ENCODE measurements at places on chromosomes 12 and 14. TPM values are rescaled to one million over a fixed set of nuclear protein-coding genes. Genes with fewer than 3 reads are reported as not detected.
A peak's percentile ranks its signal among the peaks of the same experiment; 100 is the strongest.

DNA sequence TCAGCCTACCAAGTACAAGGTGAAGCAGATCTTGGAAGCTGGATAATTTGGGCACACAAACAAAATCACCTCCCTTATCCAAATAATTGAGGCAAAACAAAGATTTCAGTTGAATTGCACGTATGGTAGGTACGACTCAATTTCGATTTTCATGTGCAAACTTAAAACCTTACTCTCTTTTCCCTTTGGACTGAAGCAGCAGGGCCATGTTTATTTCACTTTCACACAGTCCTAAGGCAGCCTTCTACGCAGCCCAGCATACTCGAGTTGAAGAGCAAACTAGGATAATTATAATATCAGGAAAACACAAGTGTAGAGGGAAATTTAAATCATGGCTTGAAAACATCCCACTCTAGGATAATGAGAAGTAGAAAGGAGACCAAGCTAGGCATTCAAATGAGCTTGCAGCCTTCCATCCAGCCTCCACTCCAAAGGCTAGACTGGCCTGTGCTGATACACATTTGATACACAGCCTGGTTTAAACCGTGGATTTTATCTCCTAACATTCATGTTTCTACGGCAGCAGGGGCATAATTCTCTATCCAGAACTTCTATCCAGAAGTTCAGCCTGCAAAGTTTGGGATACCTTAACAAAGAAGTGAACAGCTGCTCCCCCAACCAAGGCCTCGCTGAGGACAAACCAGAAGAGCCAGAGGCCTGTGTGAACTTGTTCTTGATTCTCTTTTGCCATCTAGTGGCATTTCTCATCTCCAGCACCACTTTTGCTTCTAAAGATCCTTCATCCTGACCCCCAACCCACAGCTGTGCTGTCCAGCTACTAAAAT is 2.4 kb upstream of the RNASE7 start:
- no peak overlapping the region for H3K27ac ChIP-seq
- H3K4me3 ChIP-seq = no peak overlapping the region
- peak; percentile 73 for DNase-seq
- H3K36me3 ChIP-seq = no peaks in the 10 kb centered on the region

GRCh38 chr14:101507836-101508150 is 53.5 kb upstream of the DIO3 start:
- no peak overlapping the region for H3K4me3 ChIP-seq
- no peaks in the 10 kb centered on the region for H3K36me3 ChIP-seq
- no peak for DNase-seq
- peaks cover 4% of the 10 kb centered on the region for H3K27me3 ChIP-seq
- H3K27ac ChIP-seq = no peak overlapping the region

DNA sequence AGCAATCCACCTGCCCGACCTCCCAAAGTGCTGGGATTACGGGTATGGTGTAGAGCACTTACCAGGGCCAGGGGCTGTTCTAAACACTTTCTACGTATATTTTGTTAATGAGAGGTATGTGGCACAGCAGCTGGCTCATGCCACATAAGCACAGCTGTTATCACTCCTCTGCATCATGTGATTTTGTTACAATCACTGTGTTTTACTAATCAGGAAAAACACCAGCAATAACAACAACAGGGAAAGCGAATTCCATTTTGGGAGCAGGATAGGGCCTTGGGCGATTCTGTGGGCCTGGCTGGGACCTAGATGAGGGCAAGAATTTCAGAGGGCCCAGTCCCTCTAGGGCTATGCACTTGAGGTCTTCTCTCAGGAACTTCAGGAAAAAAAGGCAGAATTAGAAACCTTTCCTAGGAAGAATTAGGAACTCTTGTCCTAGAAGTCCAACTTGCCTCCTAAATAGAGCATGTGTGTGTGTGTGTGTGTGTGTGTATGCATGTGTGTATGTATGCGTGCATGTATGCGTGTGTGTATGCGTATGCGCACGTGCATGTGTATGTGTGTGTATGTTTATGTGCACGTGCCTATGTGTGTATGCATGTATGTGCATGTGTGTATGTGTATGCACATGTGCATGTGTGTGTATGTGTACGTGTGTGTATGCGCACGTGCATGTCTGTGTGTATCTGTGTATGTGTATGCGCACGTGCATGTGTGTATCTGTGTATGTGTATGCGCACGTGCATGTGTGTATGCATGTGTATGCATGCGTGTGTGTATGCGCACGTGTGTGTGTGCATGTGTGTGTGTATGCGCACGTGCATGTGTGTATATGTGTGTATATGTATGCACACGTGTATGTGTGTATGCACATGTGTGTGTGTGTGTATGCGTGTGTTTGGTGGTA is 41.8 kb upstream of the CORO1C start:
- H3K27me3 ChIP-seq = no peaks in the 10 kb centered on the region
- no peak overlapping the region for H3K4me3 ChIP-seq
- no peak for DNase-seq
- peaks cover 33% of the 10 kb centered on the region for H3K4me1 ChIP-seq
- H3K27ac ChIP-seq = no peak overlapping the region

Gene LRRC10
- total RNA-seq = not detected

Gene PLEKHA5
- 136 TPM for total RNA-seq

DNA sequence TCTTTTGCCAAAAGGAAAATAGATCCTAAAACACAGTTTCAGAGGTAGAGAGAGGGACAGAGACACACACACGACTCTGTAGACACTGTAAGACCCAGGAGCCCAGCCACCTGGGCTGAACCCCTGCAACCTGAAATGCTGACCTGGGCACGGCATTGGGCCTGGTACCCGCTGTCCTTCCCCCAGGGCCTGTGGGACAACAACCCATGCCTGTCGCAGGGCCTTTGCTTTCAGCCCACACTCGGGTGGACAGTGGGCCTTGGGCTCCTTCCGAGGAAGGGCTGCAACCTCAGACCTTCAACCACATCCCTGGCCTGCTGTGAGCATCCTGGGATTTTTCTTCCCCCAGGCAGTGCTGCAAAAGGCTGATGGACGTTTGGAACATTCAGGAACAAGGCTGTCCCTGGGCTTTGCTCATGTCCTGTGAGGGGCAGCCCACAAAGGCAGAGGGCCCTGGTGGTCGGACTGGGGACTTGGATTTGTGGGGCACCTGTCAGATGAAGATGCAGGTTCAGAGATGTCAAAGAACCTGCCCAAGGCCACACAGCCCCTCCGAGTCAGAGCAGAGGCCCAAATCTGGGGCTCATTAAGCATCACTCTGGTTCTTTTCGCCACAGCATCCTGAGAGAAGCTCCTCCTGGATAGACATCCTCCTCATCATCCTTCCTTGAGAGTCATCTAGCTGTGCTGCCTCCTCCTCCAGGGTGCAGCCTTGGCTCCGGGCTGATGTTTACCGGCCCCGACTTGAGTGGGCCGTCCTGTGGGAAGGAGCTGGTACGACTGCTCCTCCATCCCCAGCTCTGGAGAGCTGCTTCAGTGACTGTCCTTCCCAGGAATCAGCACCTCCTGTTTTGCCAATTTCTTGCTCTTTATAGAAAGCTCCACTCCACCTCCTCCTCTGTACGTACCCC is 32.7 kb downstream of the CCDC92 start:
- H3K27me3 ChIP-seq = no peaks in the 10 kb centered on the region
- DNase-seq = no peak
- H3K4me1 ChIP-seq = no peaks in the 10 kb centered on the region
- H3K36me3 ChIP-seq = peaks cover 16% of the 10 kb centered on the region
- no peak overlapping the region for H3K27ac ChIP-seq

Gene TMPRSS12
- not detected for total RNA-seq

Gene SMCO3
- 0.21 TPM for total RNA-seq

- H3K4me3 ChIP-seq = no peak overlapping the region
- no peaks in the 10 kb centered on the region for H3K4me1 ChIP-seq
- H3K27ac ChIP-seq = no peak overlapping the region
- DNase-seq = no peak
- H3K36me3 ChIP-seq = no peaks in the 10 kb centered on the region
Measured at GRCh38 chr14:94343238-94344005, 20.3 kb upstream of the SERPINA6 start.

Gene SPX
- 0.27 TPM for total RNA-seq

Gene LTBP2
- total RNA-seq = 6.7 TPM

DNA sequence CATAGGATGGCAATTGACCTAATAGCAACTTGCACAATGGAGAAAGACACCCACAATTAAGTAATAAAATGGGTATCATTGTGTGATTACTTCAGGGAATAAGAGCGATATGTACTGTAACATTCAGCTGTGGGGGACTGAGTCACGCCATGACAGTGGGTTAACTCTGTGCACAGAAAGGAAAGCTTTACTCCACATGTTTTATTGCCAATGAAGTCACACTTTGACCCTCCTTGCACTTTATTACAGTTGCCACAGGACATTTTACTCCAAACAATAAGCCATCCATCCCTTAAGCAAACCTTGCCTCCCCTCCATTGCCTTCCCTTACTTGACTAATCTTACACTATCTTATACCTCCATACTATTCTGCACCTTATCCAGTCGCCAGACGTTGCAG is 403.1 kb downstream of the VRK1 start:
- no peak for DNase-seq
- peaks cover 8% of the 10 kb centered on the region for H3K27me3 ChIP-seq
- no peaks in the 10 kb centered on the region for H3K36me3 ChIP-seq

DNA sequence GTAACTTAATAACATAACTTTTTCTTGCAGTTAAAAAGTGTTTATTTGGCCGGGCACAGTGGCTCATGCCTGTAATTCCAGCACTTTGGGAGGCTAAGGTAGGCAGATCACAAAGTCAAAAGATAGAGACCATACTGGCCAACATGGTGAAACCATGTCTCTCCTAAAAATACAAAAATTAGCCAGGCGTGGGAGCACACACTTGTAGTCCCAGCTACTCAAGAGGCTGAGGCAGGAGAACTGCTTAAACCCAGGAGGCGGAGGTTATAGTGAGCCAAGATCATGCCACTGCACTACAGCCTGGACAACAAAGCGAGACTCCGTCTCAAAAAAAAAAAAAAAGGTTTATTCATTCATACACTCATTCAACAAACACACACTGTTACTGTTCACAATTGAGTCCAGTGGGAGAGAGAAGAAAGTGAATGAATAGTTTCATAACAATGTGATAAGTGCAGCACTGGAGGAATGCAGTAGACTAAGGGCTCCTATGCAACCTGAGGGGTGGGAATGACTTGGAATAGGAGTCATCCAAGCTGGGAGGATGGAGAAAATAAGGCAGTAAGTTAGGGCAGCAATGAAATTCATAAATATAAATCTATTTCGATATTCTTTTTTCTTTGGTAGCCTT is 19.8 kb downstream of the DAD1 start:
- no peaks in the 10 kb centered on the region for H3K27me3 ChIP-seq
- H3K4me3 ChIP-seq = no peak overlapping the region
- peaks cover 26% of the 10 kb centered on the region for H3K4me1 ChIP-seq
- no peak overlapping the region for H3K27ac ChIP-seq
- no peaks in the 10 kb centered on the region for H3K36me3 ChIP-seq

DNA sequence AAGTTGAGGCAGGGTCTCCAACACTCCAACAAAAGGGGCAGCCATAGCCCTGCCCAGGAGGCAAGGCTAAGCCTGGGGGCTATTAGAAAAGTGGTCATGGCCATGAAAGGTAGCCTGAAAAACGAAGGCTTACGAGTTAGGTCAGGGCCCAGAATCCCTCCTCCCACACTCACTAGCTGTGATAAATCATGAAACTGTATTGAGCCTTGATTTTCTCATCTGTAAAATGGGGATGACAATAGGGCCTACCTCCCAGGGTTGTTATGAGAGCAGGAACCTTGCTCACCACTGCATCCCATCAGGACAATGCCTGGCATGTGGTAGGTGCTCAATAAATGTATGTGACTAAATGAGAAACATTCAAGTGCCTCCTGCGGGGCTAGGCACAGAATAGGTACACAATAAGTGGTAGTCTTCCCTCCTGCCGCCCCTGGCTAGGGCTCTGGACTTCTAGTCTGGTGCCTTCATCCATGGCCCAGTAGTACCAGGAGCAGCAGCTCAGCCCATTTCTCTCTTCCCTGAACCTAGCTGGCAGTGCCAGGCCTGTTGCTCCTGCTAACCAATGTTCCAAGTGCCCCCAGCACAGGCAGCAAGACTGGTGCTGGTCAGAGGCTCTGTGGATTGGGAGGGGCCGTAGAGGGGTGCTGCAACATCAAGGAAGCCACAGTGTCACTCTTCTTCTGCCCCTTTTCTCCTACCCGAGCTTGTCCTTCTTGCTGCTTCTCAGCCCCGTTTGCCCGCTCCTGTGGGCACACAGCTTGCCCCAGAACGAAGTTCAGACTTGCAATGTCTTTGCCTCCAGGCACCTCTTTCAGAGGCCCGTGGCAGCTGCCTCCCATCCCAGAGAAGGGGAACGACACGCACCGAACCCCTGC is 7.8 kb downstream of the PGF start:
- no peak overlapping the region for H3K27ac ChIP-seq
- DNase-seq = no peak
- no peak overlapping the region for H3K4me3 ChIP-seq
- H3K36me3 ChIP-seq = no peaks in the 10 kb centered on the region
- H3K4me1 ChIP-seq = no peaks in the 10 kb centered on the region

GRCh38 chr12:115199831-115200230 is 515.9 kb upstream of the TBX3 start:
- no peak overlapping the region for H3K4me3 ChIP-seq
- H3K27ac ChIP-seq = no peak overlapping the region
- DNase-seq = no peak
- no peaks in the 10 kb centered on the region for H3K36me3 ChIP-seq
- no peaks in the 10 kb centered on the region for H3K4me1 ChIP-seq

Gene LIN7A
- 6.0 TPM for total RNA-seq

Gene DLK1
- total RNA-seq = 2,470 TPM

Gene SLC48A1
- total RNA-seq = 8.5 TPM

Gene MYO1H
- not detected for total RNA-seq

- H3K27ac ChIP-seq = no peak overlapping the region
- no peaks in the 10 kb centered on the region for H3K36me3 ChIP-seq
- H3K27me3 ChIP-seq = no peaks in the 10 kb centered on the region
- no peak overlapping the region for H3K4me3 ChIP-seq
- H3K4me1 ChIP-seq = no peaks in the 10 kb centered on the region
Measured at GRCh38 chr12:130375296-130376287, 37.9 kb downstream of the PIWIL1 start.

DNA sequence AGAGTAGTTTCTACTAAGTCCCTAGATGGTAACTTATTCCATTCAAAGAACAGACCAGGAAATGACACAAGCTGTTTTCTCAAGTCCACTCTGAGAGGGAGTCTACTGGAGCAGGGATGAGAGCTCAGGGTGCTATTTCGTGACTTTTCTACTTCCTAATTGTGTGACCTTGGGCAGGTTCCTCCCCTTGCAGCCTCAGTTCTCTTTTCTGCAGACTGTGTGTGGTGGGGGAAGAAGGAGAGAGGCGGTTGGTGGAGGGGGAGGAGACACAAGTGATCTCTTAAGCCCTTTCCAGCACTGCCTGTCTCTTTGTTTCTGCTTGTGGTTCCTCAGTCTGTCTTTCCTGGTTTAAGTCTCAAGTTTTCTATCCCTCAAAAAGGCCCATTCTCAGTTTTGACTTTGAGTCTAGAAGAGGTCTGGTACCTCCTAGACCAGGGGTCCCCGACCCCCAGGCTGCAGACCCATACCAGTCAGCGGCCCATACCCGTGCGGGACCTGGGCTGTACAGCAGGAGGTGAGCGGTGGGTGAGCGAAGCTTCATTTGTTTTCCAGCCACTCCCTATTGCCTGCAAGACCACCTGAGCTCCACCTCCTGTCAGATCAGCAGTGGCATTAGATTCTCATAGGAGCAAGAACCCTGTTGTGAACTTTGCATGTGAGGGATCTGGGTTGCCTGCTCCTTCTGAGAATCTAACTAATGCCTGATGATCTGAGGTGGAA is 10.7 kb downstream of the FGF6 start:
- no peaks in the 10 kb centered on the region for H3K27me3 ChIP-seq
- H3K4me1 ChIP-seq = no peaks in the 10 kb centered on the region
- no peak for DNase-seq
- H3K36me3 ChIP-seq = no peaks in the 10 kb centered on the region
- no peak overlapping the region for H3K27ac ChIP-seq

Gene AQP2
- total RNA-seq = 25.3 TPM
